Activated CD4-positive, alpha-beta T cell treated with anti-CD3 and anti-CD28 coated beads, Interleukin-2, amount 10 ng/mL, durations not matched to agents 7 days and 5 days (primary cell): ENCODE measurements at places on chromosomes 4 and X. TPM values are rescaled to one million over a fixed set of nuclear protein-coding genes. Genes with fewer than 3 reads are reported as not detected.

The FAT1 gene
- total RNA-seq, result 0.27 TPM

The DDX53 gene
- not detected for total RNA-seq

The GAGE13 gene
- not detected for total RNA-seq

The SUPT20HL2 gene
- total RNA-seq, result not detected

The TMPRSS11B gene
- not detected for total RNA-seq

The MAGEB2 gene
- not detected for total RNA-seq

The SAT1 gene
- 89.7 TPM for total RNA-seq

The PCDH7 gene
- not detected for total RNA-seq

The CT47B1 gene
- total RNA-seq, result not detected
